ENCODE measurements at places on chromosomes 16 and 17. TPM values are rescaled to one million over a fixed set of nuclear protein-coding genes. Genes with fewer than 3 reads are reported as not detected.

The WFIKKN1 gene
- 1.8 TPM for total RNA-seq

The MYL4 gene
- not detected for total RNA-seq

The TBC1D26 gene
- total RNA-seq, result not detected

The ZNF385C gene
- total RNA-seq, result not detected

The PCTP gene
- total RNA-seq, result 6.5 TPM

GRCh38 chr17:50272711-50273653 lies 1.3 kb upstream of the TMEM92 start:
- H3K36me3 ChIP-seq, result no peaks in the 10 kb centered on the region
- H3K27ac ChIP-seq, result no peak overlapping the region
- DNase-seq, result peak; percentile 51
- peaks cover 22% of the 10 kb centered on the region for H3K4me1 ChIP-seq
- peaks cover 41% of the 10 kb centered on the region for H3K27me3 ChIP-seq

DNA sequence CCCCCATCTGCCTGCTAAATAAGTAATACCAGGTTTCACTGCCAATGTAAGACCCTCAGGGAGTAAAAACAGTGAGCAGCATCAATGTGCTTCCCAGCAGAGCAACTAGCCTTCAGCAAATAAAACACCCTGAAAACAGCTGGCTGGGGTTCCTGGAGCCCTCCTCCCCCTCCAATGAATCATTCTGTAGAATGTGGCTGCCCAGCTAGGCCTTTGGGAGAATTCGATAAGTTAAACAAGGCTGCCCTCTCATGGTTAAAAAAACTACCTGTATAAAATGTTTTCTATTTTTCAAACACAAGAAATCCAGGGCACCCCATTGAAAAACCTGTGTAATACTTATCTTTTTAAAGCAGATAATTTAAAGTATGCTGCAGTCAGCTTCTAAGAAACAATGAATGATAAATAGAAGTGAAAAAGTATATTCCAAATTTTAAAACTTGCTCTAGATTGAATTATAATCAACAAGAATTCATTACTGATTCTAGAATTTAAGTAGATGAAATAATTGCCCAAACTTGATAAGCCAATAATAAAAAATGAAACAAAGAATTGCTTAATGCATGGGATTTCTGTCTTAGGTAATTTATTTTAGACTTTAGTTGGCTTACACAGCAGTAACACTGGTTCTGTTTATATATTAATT lies 9.4 kb upstream of the TOM1L1 start:
- no peaks in the 10 kb centered on the region for H3K4me1 ChIP-seq
- DNase-seq, result no peak
- no peaks in the 10 kb centered on the region for H3K36me3 ChIP-seq
- H3K27ac ChIP-seq, result no peak overlapping the region
- peaks cover 10% of the 10 kb centered on the region for H3K27me3 ChIP-seq
- H3K4me3 ChIP-seq, result no peak overlapping the region

GRCh38 chr16:79097166-79097565 lies 503.4 kb downstream of the MAF start:
- peaks cover 10% of the 10 kb centered on the region for H3K27me3 ChIP-seq
- no peak for DNase-seq
- H3K4me1 ChIP-seq, result peaks cover 22% of the 10 kb centered on the region

GRCh38 chr17:61418449-61418848 lies 18.8 kb downstream of the TBX2 start:
- H3K27ac ChIP-seq, result no peak overlapping the region
- peaks cover 55% of the 10 kb centered on the region for H3K27me3 ChIP-seq
- no peak overlapping the region for H3K4me3 ChIP-seq
- no peaks in the 10 kb centered on the region for H3K4me1 ChIP-seq
- DNase-seq, result no peak

- no peaks in the 10 kb centered on the region for H3K36me3 ChIP-seq
- no peak overlapping the region for H3K27ac ChIP-seq
- no peaks in the 10 kb centered on the region for H3K27me3 ChIP-seq
- no peak for DNase-seq
These were observed 85.3 kb downstream of the STXBP4 start for GRCh38 chr17:55053855-55054254.

DNA sequence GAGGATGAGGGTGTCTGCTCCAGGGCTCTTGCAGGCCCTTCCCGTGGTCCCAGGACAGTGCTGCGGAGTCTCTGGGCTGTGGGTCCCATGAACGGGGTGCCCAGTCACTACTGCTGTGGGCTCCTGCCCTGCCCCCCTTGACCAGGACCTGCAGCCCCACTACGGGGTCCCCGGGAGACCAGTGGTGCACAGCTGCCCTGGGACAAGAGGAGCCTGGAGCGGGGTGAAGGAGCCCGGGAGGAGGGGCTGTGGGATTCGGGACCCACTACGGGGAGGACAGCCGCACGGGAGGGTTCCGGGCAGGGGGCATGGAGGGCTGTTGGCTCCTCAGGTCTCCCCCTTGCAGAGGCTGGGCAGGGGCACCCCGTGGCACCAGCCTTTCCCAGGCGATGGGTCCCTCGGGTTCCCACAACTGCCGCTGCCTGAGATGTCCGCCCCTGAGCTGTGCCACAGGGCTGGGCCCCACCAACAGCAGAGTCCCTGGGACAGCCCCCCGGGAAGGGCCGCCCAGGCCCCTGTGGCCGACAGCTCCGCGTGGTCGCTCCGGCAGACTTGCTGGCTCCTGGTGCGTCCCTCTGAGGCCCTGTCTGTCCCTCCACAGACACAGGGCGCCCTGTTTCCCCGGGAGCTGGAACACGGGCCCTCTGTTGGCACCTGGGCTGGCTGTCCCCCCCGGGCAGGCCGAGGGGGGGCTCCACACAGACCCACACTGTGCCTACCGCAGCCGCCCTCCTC lies 52.1 kb upstream of the GNG13 start:
- no peak overlapping the region for H3K4me3 ChIP-seq
- no peak for DNase-seq
- H3K36me3 ChIP-seq, result peaks cover 10% of the 10 kb centered on the region
- H3K4me1 ChIP-seq, result no peaks in the 10 kb centered on the region

GRCh38 chr17:42979511-42980273 lies at the start of gene PTGES3L:
PTGES3L (minus strand) TSS chr17:42980080; CDS start chr17:42980053, 27 bp downstream.
- peak within 1 kb of the TSS; percentile 92 for H3K4me3 ChIP-seq
- peak; percentile 34 for DNase-seq
- H3K27me3 ChIP-seq, result no peaks in the 10 kb centered on the region
- peaks cover 13% of the 10 kb centered on the region for H3K36me3 ChIP-seq
- peaks cover 34% of the 10 kb centered on the region for H3K4me1 ChIP-seq

DNA sequence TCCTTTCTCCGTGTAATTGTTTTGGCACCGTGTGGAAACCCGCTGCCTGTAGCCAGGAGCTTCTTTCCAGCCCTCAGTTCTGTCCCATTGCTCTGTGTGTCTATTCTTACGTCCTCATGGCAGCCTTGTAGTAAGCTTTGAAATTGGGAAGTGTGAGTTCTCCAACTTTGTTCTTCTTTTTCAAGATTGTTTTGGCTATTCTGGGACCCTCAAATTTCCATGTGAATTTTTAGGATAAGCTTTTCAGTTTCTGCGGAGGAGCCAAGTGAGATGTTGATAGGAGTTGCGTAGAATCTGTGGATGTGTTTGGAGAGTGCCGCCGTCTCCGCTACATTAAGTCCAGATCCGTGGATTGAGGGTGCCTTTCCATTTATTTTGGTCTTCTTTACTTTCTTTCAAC lies 15.2 kb downstream of the CHMP6 start:
- peaks cover 16% of the 10 kb centered on the region for H3K4me1 ChIP-seq
- peaks cover 41% of the 10 kb centered on the region for H3K27me3 ChIP-seq
- no peak overlapping the region for H3K4me3 ChIP-seq
- H3K27ac ChIP-seq, result no peak overlapping the region
- DNase-seq, result no peak

- peaks cover 14% of the 10 kb centered on the region for H3K4me1 ChIP-seq
- no peak for DNase-seq
- no peak overlapping the region for H3K4me3 ChIP-seq
- peaks cover 3% of the 10 kb centered on the region for H3K27me3 ChIP-seq
- H3K27ac ChIP-seq, result no peak overlapping the region
These were observed 6.0 kb upstream of the TNFRSF13B start for GRCh38 chr17:16977932-16978331.

GRCh38 chr16:79006206-79006605 lies 594.3 kb downstream of the MAF start:
- no peaks in the 10 kb centered on the region for H3K27me3 ChIP-seq
- H3K4me3 ChIP-seq, result no peak overlapping the region
- no peaks in the 10 kb centered on the region for H3K36me3 ChIP-seq

DNA sequence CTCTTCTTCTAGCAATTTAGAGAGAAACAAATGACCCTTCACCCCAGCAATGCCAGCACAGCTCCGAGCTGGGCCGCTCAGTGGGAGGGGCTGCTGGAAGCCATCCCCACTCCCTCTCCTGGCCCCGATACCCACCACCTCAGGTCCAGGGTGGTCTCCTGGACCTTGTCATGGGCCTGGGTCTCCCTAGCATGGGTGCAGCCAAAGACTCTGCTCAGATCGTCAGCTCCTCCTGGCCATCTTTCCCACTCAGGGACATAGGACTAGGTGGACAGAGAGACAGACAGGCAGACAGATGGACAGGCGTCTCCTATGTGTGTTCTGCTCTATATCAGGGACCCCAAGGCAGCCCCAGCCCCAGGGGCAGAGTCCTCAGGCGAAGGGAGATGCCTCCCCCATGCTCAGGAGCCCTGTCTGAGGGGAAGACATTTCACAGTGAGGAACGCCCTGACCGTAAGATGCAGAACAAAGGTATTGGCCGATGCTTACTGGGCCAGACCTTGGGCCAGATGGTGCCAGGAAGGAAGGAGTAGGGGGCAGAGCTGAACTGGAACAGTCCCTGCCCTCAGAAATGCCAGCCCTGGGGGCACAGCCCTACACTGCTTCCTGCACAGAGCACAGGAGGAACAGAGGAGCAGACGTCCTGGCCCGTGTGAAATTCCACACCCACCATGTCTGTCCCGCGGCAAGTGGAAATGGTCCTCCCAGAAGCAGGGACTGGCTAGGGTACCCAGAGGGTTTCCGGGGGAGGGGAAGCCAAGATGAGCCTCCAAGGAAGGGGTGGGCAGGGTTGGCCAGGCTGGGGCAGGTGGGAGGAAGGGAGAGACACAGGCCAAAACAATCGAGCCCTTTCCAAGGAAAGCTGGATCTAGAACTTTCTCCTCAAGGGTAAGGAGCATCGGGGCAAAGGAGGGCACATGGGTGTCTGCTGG lies 13.0 kb downstream of the PITPNM3 start:
- H3K27ac ChIP-seq, result no peak overlapping the region
- H3K4me1 ChIP-seq, result peaks cover 4% of the 10 kb centered on the region
- no peaks in the 10 kb centered on the region for H3K27me3 ChIP-seq
- H3K4me3 ChIP-seq, result no peak overlapping the region

DNA sequence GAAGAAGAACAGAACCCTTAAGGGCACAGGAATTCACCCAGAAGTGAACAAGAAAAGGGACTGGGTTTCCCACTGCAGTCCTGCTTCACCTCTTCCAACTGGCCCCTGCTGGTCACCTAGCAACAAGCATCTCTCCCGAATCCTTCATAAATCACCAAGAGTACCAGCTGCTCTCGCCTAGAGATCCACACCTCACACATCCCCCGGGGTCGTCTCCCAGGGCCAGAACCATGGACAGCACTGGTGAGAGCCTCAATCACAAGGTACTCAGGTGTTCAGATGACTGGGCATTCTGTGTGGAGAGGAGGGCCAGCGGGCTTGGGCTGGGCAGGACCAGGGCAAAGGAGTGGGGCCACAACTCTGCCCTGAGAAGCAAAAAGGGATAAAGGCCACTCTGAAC lies 65.9 kb downstream of the CCT6B start:
- no peaks in the 10 kb centered on the region for H3K36me3 ChIP-seq
- H3K27ac ChIP-seq, result no peak overlapping the region

GRCh38 chr17:77002103-77003045 lies 134.2 kb downstream of the MGAT5B start:
- DNase-seq, result no peak
- H3K36me3 ChIP-seq, result no peaks in the 10 kb centered on the region
- peaks cover 2% of the 10 kb centered on the region for H3K27me3 ChIP-seq
- peak overlapping the region; percentile 47 for H3K27ac ChIP-seq
- no peak overlapping the region for H3K4me3 ChIP-seq
- H3K4me1 ChIP-seq, result peaks cover 25% of the 10 kb centered on the region

DNA sequence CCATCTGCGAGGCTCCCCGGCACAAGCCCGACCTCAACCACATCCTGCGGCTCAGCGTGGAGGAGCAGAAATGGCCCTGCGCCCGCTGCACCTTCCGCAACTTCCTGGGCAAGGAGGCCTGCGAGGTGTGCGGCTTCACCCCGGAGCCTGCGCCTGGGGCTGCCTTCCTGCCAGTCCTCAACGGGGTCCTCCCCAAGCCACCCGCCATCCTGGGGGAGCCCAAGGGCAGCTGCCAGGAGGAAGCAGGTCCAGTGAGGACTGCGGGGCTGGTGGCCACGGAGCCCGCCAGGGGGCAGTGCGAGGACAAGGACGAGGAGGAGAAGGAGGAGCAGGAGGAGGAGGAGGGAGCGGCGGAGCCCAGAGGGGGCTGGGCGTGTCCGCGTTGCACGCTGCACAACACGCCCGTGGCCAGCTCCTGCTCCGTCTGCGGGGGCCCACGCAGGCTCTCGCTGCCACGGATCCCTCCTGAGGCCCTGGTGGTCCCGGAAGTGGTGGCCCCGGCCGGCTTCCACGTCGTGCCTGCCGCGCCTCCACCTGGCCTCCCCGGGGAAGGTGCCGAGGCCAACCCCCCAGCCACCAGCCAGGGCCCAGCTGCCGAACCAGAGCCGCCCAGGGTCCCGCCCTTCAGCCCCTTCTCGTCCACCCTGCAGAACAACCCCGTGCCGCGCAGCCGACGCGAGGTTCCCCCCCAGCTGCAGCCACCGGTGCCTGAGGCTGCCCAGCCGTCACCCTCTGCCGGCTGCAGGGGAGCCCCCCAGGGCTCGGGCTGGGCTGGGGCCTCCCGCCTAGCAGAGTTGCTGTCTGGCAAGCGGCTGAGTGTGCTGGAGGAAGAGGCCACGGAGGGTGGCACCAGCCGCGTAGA lies 13.1 kb upstream of the PRR35 start:
- H3K4me1 ChIP-seq, result peaks cover 3% of the 10 kb centered on the region
- no peaks in the 10 kb centered on the region for H3K27me3 ChIP-seq
- H3K36me3 ChIP-seq, result peaks cover 7% of the 10 kb centered on the region
- DNase-seq, result peak; percentile 27

GRCh38 chr16:34648-34987 lies 18.8 kb downstream of the POLR3K start:
- peaks cover 11% of the 10 kb centered on the region for H3K36me3 ChIP-seq
- no peak for DNase-seq
- H3K4me3 ChIP-seq, result no peak overlapping the region
- no peaks in the 10 kb centered on the region for H3K27me3 ChIP-seq

DNA sequence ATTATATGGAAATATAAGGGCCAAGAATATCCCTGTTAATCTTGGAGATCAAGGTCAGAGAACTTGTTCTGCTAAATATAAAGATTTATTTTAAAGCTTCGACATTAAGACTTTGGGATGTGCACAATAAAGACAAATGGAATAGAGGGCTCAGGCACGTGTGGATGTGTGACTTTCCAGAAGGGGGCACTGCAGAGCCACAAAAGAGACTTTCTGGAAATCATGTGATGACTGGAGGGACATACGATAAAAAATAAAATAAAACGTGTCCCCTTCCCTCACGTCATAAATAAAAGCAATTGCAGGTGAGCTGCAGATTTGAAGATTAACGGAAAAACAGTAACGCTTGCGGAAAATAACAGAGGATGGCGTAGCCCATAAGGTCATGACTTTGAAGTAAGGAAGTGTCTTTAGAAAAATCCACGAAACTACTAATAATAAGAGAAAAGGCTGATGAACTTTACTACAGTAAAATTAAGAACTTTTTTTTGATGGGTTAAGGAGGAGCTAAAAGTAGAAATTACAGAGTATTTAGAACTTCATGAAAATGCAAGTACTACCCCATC lies 9.4 kb upstream of the ENGASE start:
- peaks cover 3% of the 10 kb centered on the region for H3K4me1 ChIP-seq
- H3K36me3 ChIP-seq, result no peaks in the 10 kb centered on the region
- H3K27me3 ChIP-seq, result peaks cover 1% of the 10 kb centered on the region
- H3K4me3 ChIP-seq, result no peak overlapping the region

Measured in activated CD4-positive, alpha-beta T cell treated with anti-CD3 and anti-CD28 coated beads, Interleukin-2, amount 10 ng/mL, durations not matched to agents 7 days and 5 days (primary cell).